ENCODE measurements at places on chromosomes 6 and 20.

DNA sequence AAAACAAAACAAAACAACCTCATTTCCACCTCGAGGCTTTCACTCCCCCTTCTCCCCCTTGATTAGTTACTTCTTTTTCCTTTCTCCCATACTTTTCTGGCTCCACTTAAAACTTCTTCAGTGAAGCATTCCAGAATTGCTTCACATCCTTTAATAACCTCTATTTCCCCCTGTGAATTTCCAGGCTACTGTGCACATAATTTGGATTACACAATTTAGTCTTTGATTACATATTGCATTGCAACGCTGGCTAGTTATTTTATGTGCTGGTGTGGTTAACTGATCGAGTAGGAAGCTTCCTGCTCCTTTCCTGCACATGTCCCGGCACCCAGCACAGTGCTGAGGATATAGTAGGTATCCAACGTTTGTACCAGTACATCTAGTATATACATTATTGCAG, 28.1 kb upstream of the EEF1E1 start:
- no peak for DNase-seq

- no peak for DNase-seq
Measured at GRCh38 chr6:36326356-36326995, 10.2 kb downstream of the BNIP5 start.

DNA sequence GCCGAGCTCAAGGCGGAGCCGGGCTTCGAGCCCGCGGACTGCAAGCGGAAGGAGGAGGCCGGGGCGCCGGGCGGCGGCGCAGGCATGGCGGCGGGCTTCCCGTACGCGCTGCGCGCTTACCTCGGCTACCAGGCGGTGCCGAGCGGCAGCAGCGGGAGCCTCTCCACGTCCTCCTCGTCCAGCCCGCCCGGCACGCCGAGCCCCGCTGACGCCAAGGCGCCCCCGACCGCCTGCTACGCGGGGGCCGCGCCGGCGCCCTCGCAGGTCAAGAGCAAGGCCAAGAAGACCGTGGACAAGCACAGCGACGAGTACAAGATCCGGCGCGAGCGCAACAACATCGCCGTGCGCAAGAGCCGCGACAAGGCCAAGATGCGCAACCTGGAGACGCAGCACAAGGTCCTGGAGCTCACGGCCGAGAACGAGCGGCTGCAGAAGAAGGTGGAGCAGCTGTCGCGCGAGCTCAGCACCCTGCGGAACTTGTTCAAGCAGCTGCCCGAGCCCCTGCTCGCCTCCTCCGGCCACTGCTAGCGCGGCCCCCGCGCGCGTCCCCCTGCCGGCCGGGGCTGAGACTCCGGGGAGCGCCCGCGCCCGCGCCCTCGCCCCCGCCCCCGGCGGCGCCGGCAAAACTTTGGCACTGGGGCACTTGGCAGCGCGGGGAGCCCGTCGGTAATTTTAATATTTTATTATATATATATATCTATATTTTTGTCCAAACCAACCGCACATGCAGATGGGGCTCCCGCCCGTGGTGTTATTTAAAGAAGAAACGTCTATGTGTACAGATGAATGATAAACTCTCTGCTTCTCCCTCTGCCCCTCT, 1.1 kb downstream of the CEBPB start:
- DNase-seq: peak; percentile 48

GRCh38 chr20:24992487-24993205, at the start of gene APMAP:
APMAP (minus strand) TSS chr20:24992751; CDS start chr20:24992688, 63 bp downstream.
- DNase-seq: peak; percentile 88

DNA sequence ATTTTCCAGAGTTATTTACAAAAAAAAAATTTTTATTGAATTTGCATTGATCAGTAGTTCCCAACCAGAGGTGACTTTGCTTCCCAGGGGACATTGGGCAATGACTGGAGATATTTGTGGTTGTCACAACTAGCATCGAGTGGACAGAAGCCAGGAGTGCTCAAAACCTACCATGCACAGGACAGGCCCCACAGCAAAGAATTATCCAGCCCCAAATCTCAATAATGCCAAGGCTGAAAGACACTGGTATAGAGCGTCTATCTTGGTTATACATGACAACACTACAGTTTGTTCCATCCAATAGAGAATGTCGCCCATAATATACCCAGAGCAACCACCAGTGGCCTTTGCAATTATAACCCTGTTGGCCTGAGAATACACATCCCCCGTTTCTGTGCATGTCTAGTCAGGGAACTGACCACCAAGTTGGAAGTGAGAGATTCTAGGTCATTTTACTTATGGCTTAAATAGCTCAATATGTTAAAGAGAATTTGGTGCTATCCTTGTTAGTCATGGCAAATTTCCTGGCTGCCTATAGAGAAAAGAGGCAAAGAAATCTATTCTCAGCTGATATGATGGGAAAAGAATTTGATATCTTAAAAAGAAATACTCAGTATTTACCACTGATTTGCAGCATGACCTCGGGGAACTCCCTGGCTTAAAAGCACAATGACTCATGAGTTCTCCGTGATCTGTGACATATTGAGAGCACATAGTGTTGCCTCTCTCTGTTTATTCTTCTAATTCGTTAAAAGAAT, 76.0 kb upstream of the ADTRP start:
- no peak for DNase-seq

- no peak for DNase-seq
Measured at GRCh38 chr20:41087777-41088176, 49.6 kb upstream of the PLCG1 start.

DNA sequence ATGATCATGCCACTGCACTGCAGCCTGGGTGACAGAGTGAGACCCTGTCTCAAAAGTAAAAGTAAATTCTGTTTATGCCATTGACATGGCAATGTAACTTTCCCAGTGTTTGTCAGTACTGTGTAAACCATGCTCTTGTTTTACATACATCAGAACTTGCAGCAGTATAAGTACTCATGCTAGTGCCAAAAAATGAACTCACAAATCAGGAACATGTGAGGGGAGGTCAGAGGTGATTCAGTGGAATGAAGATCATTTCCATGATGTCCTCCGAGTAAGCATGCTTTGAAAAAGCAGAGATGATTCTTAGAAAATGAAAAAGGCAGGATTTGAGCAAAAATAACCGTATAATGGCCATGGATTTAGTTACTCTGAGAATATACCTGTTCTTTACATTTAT, 81.9 kb downstream of the ANKS1A start:
- no peak for DNase-seq

DNA sequence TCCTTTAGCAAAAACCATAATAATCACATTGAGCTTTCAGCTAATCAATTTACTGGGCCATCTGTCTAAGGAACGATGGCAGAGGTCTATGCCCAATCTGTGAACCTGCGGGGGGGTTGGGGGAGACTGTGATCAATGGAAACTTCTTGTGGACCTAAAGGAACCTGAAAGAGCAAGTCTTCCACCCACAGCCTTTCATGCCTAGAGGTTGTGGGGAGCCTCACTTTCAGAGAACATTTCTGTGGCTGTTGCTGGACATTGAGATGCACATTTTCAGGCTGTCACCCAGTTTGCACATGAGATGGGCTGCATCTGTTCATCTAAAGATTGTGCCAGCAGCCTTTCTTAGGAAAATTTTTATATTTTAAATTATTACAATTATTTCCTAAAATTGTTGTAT, 310.0 kb upstream of the SPTLC3 start:
- no peak for DNase-seq

DNA sequence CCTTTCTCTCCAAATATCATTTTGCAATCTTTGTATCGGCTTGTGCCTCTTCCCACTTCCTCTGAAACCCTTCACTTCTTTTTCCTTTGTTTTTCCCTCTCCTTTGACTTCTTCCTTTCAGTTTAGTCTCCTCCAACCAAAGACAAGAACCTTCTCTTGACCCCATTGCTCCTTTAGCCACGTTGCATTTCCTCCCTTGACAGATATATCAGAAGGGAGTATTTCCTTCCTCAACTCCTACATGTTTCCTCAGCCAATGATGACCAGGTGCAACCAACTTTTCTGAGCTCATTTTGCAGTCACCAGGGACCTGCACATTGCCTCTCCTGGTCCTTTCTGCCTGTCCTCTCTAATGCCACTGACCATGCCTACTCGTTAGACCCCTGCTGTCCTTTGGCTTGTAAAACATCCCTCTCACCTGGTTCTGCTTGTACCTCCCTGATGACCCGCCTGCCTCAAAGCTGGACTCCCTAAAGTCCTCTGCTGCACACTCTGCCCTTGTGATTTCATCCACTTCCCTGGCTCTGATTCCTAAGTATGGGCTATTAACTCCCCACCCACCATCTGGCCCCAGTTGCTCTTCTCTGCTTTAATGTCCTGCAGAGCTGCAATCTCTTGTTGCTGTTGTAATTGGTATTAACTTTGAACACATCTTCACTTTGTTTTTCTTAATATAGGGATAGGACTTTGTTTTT, 27.4 kb downstream of the SLC22A16 start:
- DNase-seq: no peak

DNA sequence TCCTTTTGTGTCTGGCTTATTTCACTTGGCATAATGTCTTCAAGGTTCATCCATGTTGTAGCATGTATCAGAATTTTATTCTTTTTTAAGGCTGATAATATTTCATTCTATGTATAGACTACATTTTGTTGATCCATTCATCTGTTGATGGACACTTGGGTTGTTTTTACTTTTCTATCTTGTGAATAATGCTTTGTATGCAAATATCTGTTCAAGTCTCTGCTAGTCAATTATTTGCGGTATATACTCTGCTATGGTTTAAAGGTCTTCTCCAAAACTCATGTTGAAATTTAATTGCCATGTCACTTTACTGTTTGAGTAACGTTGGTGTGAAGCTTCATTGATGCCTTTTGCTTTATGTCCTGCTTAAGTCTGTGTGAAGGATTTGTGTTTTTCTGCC, 27.5 kb downstream of the ECI2 start:
- no peak for DNase-seq

DNA sequence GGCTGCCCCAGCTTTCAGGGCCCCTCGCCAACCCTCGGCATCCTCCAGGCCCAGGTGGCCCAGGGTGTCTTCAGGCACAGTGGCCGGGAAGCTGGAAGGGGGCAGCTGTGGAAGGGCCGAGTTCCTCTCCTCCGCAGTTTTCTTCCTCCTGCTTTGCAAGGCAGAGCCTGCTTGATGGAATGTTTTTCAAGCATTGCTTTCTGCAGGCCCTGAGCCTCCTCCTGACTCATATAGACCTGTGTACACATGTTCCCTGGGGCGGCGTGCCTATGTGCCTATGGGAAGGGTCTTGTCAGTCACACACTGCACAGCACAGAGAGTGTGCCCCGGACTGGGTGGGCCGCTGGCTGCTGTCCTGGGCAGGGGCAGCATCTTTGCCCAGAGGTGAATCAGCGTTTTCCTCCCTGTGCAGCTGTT, 107.5 kb downstream of the ERMARD start:
- DNase-seq: no peak

- DNase-seq: no peak
Measured at GRCh38 chr20:59015411-59015810, 3.8 kb upstream of the TUBB1 start.

GRCh38 chr6:45426251-45426650, 48.5 kb upstream of the SUPT3H start:
- DNase-seq: no peak

- no peak for DNase-seq
Measured at GRCh38 chr20:14622796-14623195, 285.4 kb upstream of the FLRT3 start.

DNA sequence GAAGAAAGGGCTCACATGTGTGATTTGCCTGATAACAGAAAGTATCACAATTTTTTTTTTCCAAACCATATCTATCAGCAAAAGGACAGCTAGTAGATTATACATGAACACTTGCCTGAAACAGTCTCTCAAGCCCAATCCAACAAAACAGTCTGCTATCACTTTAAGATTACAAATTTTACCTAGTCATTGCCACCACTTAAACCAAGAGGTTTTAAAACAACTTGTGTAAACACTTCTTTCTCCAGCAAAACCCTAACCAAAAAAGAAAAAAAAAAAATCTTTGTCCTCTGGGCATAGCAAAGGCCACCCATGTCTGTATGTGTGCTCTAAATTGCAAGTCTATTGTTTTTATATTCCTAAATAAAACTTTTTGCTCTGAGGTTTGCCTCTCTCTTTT, 1568.4 kb downstream of the GRIK2 start:
- no peak for DNase-seq

DNA sequence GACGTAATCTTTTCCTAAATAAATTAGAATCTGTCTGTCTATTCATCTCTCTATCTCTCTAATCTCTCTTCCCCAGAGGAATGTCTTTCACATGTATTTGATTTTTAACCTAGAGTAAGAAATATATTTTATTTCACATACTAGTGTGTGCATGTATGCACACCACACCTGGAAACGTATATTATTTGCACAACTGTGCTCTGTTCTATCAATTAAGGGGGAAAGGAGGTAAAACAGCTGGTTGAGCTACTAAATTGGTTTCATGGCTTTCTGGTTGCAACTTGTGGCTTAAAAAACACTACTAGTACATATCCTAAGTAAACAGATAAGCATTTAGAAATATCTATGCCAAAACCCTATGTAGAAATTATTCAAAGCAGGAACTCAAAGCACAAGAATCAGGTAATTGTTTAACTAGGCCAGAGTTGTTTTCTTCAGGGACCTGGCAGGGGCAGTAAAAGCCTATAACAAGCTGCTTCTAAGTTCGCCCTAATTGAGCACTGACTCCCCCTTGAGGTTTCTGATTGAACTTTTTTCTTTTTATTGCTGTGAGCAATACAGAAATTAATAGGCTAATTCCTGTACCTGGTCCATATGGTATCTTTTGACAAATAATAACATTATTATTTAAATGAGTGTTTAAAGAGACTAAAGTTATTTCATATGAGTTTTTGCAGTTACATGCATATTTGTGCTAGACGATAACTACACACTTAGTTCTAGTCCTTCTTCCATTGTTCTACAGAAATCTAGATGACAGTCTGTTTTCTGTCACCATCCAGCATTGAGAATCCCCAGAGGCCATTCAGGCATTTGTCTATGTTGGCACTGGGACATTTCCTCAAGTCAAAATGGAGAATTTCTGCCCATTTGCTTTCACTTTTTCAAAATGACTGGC, 88.6 kb downstream of the MCHR2 start:
- DNase-seq: no peak

DNA sequence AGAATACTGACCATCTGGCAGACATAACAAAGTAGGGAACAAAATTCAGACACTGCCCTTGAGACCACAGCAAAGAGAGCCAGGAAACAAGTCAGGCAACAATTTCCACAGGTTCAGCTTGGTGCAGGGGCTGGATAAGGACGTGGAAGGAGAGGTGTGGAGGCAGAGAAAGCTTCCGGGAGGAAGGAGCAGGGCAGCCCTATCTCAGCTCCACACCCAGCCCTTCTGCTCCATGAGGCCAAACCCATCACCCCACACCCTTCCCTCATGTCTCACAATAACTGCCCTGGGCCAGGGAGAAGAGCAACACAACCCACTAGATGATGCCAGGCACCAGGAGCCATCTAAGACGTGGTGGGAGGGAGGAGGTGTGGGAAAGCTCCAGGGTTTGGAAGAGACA, 5.8 kb downstream of the SNHG17 start:
- no peak for DNase-seq

GRCh38 chr6:9398767-9399373, 963.5 kb upstream of the SLC35B3 start:
- no peak for DNase-seq

DNA sequence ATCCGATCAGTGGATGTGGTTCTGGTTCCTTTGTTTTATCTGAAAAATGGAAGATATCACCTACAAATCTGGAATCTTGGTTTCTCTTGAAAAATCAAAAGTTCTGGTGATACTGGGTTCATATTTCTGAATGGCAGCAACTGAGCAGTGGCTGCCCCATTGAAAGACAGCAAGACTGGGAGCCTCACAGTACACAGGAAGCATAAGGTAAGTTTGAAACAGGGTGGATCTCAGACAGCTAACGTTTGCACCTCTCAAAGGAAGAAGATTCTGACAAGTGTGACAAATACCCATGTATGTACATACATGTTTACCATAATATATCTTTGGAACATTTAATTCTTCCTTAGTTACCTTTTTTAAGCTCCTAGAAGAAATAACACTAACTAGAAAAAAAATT, at the start of gene SAMD3:
SAMD3 (minus strand) TSS at position 177 of the 400 bp plus-strand sequence. CDS start 7,678 bp downstream, outside the sequence.
- DNase-seq: no peak

GRCh38 chr6:25278261-25278913, 787 bp upstream of the CARMIL1 start:
- DNase-seq: no peak

Measured in right renal cortex interstitium (tissue), 3 donors.